ENCODE measurements at places on chromosomes 2 and 18.
A peak's percentile ranks its signal among the peaks of the same experiment; 100 is the strongest.

DNA sequence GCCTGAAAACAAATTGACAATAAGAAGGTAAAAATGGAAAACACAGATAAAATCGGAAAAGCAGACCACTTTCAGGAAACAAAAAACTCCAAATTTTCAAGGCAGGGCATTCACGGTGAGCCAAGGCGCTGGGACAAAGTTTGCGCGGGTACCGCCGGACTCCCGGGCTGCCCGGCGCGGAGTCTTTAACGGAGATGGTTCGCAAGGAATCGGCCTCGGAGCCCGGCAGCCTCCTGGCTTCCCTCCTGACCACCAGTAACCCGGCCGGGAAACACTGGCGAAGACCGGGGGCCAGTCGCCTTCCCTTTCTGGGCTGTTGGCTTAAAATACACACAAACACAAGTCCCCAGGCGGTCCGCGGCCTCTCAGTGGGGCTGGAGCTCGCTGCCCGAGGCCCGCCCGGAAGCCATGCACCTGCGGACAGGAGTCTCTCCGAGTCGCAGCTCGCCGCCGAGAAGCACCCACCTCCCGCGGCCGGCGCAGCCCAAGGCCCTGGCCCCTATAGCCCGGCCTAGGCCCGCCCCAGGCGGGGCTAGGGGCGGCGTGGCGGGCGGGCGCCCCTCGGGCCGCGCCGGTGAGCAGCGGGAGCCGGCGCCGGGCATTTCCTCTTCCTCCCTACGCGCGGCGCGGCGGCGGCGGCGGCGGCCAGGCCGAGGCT is 622 bp upstream of the KCMF1 start:
- DNase-seq: peak; percentile 80

DNA sequence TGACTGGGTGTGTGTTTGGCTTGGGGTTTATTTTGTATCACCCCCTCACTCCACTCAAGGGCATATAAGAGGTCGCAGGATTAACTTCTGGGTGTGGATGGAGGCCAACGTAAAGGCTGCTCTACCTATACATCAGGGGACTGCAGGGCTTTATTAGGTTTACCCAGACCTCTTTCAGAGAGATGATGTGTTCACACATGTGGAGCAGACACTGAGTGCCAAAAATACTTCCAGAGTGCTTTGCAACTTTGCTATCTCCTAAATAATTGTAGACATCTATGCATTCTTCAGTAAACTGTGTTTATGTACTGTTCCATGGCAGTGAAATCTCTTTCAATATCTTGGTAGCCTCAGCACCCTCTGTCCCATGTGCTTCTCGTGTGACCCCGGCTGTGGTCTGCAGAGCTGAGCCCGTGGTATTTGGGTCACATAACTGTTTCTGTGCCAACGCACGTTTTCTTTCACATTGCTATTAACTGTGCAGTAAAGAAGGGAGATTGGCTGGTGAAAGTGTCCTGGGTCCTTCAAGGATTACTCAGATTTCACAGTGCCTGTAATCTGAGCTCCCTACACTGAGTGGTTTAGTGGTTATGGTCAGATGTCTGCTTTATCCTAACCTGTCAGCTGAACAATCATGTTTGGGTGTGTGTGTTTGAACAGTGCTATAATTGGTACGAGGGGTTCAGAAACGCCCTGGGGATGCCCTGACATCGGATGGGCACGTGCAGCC is 208.1 kb downstream of the VAPA start:
- DNase-seq: no peak

- no peak for DNase-seq
Observed at GRCh38 chr18:43543236-43543635, 265.9 kb upstream of the SYT4 start.

DNA sequence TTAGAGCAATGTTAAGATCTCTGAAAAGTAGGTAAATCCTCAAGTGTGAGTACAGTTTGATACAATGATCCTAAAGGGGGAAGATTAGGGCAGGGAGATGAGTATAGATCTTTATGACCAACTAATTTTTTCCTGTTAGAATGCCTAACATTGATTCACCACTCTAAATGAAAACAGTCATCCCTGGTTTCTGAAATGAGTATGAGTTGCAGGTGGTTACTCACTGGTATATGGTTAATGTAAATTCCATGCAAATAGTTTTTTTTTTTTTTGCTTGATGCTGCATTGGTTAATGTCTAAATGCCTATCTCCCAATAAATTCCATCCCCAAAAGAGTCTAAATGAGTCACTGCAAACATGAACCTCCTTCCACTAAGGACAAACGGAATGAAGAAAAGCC is 55.0 kb upstream of the SERPINB2 start:
- no peak for DNase-seq

GRCh38 chr18:33828949-33829348 is 250.9 kb downstream of the ASXL3 start:
- no peak for DNase-seq

All from activated naive CD8-positive, alpha-beta T cell treated with anti-CD3 and anti-CD28 coated beads, Interleukin-2, amount 10 ng/mL, durations not matched to agents 7 days and 5 days (primary cell).